ENCODE measurements at places on chromosomes 1 and 21.
A peak's percentile ranks its signal among the peaks of the same experiment; 100 is the strongest.

- no peak for DNase-seq
These were observed 95.2 kb downstream of the SPATA46 start for GRCh38 chr1:162281426-162281825.

DNA sequence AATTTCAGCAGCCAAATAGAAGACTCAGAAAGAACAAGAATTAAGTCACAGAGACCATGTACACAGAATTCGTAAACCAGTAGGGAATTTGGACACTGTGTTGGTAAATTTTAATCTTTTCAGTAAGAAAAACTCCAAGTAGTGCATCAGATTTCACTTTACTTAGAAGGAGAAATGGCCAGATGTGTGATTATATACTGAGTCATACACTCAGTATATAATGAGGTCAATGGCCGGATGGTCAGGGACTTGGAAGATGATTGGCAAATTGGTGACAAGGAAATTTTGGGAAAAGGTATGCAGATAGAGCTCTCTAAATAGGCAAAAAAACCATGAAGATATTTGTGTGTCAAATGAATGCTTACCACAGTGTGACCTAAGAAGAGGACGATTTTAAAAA is 399.8 kb upstream of the LRRC7 start:
- no peak for DNase-seq

DNA sequence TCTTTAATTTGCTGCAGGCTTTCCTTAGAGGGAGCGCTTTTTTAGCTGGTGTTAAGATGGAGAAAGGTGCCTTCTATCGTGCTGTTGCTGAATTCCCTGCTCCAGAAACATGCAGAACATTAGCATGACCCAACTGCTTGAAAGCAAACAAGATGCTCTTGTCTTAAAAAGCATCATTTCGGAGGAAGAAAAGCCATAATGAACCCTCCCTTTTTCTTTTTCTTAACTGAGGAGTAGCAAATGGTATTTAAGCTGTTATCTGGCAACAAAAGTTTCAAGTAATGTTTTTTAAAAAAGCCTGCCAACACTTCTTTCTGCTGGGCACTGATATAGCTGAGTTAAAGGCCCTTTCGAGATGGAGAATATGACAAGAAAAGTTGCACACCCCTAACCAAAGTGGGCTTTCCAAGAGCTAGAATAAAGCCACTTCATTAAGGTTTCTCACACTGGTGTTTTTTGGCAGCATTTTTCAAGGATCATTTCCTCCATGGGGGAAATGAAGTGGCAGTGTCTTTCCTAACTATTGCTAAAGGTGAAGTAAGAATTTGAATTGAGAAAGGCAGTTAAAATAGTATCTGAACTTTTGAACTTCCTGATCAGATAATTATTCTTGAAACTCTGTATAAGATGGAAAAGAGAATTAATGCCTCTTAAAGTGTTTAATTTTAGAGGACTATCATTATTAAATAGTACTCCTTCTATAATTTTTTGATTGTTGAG is 38.8 kb downstream of the ST6GALNAC5 start:
- no peak for DNase-seq

DNA sequence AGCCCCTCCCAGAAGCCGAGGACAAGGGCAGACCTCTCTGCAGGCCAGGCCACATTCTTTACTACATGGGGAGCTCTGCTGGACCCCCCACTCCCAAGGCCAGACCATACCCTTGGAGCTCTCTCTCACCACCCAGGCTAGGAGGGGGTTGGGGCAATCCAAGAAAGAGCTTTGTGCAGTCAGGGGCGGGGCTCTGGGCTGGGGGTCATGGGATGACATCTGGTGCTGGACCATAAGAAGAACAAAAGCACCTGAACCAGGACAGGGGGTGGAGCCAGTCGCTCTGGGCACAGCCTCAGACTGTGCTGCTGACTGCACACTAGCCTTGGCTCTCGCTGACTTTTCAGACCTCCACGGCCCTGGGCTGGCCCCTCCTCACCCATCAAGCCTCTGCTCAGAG is 23.1 kb upstream of the AJAP1 start:
- no peak for DNase-seq

DNA sequence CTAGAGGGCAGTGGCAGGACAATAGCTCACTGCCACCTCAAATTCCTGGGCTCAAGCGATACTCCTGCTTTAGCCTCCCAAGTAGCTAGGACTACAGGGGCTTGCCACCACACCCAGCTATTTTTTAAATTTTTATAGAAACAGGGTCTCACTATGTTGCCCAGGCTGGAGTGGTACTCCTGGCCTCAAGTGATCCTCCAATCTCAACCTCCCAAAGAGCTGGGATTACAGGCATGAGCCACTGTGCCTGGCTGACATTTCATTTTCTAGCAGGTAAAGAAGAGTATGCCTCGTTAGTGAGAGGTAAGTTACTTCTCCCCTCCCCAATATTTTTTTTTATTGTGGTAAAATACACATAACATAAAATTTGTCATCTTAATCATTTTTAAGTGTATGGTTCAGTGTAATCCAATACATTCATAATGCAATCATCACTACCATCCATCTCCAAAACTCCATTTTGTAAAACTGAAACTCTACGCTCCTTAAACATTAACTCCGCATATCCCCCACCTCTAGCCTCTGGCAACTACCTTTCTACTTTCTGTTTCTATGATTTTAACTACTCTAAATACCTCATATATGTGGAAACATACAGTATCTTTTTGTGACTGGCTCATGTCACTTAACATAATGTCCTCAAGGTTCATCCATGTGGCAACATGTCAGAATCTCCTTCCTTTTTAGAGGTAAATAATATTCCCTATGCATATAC is 22.4 kb downstream of the ZZZ3 start:
- no peak for DNase-seq

DNA sequence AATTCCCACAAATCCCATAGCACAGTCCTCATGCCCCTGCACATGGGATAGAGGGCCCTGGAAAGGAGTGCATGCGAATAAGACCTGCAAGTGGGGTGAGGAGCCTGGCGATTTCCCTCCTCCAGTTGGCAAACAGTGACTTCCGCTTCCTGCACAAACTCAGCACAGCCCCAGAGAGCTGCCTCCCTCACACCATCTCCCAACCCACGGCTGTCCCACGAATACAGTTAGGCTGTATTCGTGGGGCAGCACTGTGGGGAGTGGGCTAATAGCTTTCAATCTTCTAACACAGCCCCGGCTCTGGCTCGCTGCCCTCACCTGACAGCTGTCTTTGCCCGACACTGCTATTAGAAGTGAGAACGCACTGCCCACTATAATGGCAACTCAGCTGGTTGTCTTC is 28.2 kb upstream of the CNTN2 start:
- DNase-seq = no peak

- peak; percentile 9 for DNase-seq
These were observed 439.4 kb downstream of the PTPRU start for GRCh38 chr1:29675481-29676263.

GRCh38 chr1:226874579-226875425 is 4.4 kb downstream of the PSEN2 start:
- DNase-seq = no peak

DNA sequence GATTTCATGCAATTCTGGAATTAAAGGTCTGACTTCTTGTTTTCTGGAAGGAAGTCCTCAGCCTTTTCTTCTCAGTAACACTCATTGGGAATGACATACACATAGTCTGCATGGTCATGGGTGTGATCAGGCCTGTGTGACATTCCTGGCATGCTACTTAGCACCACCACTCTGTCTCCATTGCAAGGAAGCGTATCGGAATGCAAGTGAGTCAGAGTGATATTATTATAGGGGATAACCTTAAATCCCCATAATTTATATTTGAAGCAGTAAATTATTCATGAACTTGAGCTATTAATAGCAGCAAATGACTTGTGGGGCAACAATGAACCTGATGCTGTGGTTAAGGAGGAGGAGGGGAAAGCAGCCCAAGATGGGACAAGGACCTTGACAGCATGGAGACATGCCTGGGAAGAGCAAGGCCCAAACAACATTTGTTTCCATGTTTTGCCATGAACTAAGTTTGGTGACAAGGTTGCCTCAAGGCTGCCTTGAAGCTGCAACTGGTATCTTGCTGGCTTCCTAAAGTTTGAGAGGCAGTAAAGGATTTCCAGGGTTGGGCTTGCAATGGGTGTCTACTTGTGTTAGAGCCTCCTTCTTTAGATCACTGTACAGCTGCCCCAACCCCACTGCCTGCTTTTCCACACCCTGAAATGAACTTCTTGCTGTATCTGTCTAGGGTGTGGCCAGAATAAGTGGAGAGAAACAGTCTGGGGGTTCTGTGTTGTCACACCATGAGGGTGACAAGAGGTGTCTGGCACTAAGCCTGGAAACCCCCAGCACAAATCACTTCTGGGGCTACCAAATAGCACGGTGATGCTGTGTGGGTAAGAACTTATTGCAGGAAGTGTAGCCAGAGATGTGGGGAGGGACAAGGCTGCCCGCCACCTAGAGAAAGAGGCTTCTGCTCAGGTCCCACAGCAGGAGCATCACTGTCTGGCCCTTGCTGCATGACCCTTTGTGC is 4.6 kb downstream of the MAB21L3 start:
- no peak for DNase-seq

- DNase-seq = peak; percentile 61
These were observed 26.3 kb downstream of the CLEC20A start for GRCh38 chr1:178470411-178470960.

DNA sequence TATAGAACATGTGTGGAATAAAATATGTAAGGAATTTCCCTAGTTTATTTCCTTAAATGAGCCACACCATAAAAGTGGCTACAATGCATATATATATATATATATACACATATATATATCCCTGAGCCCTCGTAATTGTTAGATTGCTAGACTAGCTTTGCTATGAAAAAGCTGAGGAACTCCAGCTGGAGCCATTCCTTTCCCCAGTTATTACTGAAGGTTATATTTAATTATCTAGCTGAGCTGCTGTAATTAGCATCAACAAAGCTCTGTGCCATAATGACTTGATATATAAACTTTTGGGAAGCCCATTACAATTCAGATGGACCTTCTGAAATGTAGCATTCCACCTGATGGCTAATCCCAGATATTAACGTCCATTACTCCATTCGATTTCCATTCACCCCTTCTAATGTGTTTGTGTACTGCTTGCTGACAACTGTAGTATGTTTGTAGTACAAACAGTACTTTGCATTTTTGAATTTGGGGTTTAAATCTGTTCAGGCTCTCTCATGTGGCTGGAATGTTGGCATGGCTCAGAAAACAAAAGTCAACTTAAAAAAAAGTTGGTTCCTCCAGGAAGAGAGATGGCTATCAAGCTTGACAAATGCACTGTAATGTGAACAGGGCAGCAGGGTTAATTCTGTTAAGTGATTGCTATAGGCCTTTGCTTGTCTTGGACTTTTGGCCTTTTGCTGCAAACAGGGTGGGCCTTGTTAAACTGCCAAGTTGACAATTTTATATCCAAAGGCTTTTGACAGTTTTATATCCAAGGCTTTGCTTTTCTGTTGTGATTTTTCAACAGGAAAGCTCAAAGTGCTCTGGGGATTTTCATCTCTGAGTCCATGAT is 170.0 kb downstream of the LTN1 start:
- peak; percentile 82 for DNase-seq

DNA sequence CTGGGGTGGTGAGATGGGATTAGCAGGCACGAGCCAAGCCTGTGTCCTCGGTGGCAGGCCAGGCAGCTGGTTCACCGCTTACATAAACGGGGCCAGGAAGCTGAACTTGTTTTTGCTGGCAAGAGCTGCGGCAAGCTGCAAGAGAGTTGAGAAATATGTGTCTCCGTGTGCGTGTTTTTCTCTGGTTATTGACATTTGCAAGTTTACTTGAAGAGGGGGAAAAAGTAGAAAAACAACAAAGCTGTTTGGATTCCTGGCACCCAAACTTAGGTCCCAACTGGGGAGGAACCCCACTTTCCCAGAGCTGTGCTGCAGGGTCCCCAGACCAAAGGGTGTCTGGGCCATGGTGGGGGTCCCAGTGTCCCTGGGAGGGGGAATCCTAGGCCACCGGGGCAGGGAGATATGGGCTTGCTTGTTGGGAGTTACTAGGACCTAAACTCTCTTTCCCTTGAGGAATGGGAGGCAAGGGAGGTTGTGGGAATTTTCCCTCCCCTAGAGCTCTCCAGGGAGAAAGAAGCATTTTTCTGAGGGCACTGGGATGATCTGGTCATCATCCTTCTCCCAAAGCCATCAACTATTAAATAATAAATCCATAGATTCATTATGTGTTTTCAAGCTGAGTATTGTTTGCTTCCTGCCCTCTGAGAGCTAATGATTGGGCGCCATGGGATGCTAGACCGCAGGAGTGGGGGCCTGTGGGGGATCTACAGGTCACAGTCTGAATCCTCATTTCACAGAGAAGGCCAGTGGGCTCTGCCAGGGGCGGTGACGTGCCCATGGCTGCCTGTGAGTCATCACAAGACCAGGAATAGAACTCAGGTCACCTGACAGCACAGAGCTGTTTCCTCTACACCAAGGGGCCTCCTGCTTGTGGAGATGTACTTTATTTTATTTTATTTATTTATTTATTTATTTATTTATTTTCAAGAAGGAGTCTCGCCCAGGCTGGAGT is 14.8 kb downstream of the IL6R start:
- peak; percentile 92 for DNase-seq

- no peak for DNase-seq
These were observed 6.0 kb upstream of the SEC16B start for GRCh38 chr1:177975588-177976495.

DNA sequence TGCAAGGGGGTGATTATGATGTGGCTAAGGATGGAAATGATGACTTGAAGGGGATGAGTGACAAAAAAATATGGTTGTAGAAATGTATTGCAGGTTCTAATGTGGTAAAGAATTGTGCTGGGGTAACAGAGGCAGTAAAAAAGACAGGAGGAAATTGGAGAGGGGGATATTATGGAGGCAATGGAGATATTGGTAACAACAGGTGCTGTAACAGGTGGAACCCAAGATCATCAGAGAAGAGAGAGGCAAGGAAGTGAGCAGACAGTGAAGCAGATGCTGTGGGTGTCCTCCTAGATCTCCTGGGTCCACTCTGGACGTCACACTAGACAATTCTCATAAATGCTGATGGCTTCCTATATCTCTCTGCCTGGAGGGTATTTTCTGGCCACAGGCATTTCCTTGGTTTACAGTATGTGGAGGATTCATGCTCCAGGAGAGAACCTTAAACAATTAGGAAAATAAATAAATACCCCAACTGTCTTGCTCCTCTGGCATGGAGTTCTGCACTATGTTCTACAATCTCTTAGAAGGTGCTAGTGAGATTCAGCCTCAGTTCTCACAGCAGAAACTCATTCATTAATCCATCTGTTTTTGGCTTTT is 620.3 kb upstream of the PLXNA2 start:
- DNase-seq = no peak

GRCh38 chr1:23718482-23718881 is 24.8 kb upstream of the ELOA start:
- DNase-seq = no peak

DNA sequence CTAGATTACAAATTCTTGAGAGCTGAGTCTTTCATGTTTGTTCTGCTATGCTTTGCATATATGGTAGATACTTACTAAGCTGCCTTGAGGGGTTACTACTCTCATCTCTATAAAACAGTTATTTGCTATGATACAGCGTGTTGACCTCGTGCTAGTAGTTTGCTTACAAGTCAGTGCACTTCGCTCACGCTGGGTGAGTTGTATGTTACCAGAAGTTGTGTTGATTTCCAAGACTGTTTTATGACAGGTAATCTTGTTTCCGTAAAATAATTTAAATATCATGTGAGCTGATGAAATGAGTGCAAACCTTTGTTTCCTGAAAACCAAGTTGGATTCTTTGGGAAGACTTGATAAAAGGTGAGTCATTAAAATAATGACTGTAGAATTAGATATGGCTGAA is 7.3 kb downstream of the MRPS6 start:
- no peak for DNase-seq

- DNase-seq = no peak
These were observed 17.4 kb upstream of the HIVEP3 start for GRCh38 chr1:41936107-41936506.

GRCh38 chr1:19942088-19942487 is 18.7 kb upstream of the PLA2G2E start:
- no peak for DNase-seq
